ENCODE measurements at places on chromosomes 2 and 18. TPM values are rescaled to one million over a fixed set of nuclear protein-coding genes. Genes with fewer than 3 reads are reported as not detected.

DNA sequence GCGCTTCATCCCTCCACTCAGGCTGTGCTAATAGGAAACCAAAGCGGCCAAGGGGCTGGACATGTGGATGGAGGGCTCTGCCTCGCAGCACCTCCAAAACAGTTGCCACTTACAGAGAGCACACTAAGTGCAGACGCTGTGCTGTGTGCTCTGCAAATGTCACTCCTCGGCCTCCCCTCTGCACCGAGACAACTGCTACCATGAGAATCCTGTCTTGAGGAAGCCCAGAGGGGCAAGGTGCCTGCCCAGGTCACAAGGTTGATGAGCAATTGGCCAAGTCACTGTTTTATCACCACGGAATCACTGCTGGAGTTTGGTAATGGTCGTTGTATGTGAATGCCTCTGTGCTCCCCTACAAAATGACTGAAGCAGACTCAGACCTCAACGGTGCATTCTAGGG is 132.2 kb downstream of the SEPTIN10 start:
- H3K27ac ChIP-seq, result no peak overlapping the region
- no peak overlapping the region for H3K4me3 ChIP-seq
- H3K4me1 ChIP-seq, result no peaks in the 10 kb centered on the region
- no peaks in the 10 kb centered on the region for H3K36me3 ChIP-seq

ECEL1 gene
- 1.8 TPM for total RNA-seq

DNA sequence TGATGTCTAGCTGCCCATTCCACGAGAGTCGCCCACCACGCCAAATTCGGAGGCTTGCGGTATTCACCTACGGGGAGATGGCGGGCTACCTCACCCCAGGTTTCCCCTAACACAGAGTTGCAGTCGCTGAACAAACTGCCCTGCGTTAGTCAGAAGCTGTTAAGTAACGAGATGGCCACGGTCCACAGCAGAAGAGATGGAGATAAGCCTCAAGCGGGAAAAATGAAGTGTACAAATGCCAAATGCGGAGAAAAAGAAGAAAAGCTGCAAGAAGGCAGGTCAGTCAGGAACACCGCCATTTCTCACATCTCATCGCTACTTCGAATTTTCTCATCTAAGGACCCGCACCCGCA is 425 bp downstream of the ASB3 start:
- peaks cover 9% of the 10 kb centered on the region for H3K36me3 ChIP-seq
- peak; percentile 48 for DNase-seq
- H3K27ac ChIP-seq, result peak overlapping the region; percentile 21
- peak overlapping the region; percentile 99 for H3K4me3 ChIP-seq
- H3K27me3 ChIP-seq, result no peaks in the 10 kb centered on the region

DNA sequence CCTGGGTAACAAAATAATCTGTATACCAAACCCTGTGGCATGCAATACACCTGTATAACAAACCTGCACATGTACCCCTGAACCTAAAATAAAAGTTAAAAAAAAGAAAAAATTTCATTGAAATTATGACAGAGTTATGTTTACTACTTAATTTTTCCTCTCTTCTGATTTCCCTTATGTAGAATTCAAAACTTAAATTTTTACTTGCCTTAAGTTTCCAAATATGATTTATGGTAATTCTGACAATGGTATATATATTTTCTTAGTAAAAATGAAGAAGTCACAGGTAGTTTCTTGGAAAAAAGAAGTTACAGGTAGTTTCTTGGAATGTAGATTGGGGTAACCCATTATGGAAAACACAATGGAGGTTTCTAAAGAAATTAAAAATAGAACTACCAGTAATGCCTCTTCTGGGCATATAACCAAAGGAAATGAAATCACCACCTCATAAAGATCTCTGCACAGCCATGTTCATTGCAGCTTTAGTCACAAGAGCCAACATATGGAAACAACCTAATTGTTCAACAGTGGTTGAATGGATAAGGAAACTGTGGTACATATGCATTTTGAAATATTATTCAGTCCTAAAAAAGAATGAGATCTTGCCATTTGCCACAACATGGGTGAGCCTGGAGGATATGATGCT is 164.9 kb downstream of the BABAM2 start:
- H3K4me1 ChIP-seq, result peaks cover 36% of the 10 kb centered on the region
- H3K27me3 ChIP-seq, result no peaks in the 10 kb centered on the region
- peak overlapping the region; percentile 72 for H3K27ac ChIP-seq
- no peak for DNase-seq
- H3K36me3 ChIP-seq, result peaks cover 14% of the 10 kb centered on the region

GRCh38 chr2:30164131-30164925 is 17.5 kb downstream of the YPEL5 start:
- no peak overlapping the region for H3K27ac ChIP-seq
- H3K36me3 ChIP-seq, result no peaks in the 10 kb centered on the region
- peaks cover 14% of the 10 kb centered on the region for H3K4me1 ChIP-seq
- DNase-seq, result no peak
- H3K4me3 ChIP-seq, result no peak overlapping the region
- no peaks in the 10 kb centered on the region for H3K27me3 ChIP-seq

DNA sequence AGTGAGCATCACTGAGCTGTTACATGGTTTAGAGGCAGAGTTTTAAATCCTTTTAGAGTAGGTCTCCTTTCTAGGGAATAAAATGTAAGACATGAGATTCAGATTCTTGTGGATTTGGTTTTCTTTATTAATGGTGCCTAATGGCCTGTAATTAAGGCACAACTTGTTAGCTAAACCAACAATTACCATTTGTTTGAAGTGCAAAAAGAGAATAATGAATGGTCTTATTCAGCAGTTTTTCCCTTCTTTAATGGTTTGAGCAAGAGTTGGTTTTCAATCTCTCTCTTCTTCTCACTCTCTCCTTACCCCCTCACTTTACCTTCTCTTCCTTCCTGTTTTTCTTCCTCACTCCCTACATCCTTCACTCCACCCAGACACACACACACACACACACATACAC is 312.2 kb upstream of the TRIB2 start:
- no peaks in the 10 kb centered on the region for H3K27me3 ChIP-seq
- H3K27ac ChIP-seq, result no peak overlapping the region
- H3K4me1 ChIP-seq, result no peaks in the 10 kb centered on the region

GRCh38 chr18:64017870-64018269 is 48.0 kb downstream of the SERPINB8 start:
- no peak for DNase-seq
- peaks cover 13% of the 10 kb centered on the region for H3K27me3 ChIP-seq
- no peak overlapping the region for H3K27ac ChIP-seq
- no peaks in the 10 kb centered on the region for H3K4me1 ChIP-seq
- H3K4me3 ChIP-seq, result no peak overlapping the region

DNA sequence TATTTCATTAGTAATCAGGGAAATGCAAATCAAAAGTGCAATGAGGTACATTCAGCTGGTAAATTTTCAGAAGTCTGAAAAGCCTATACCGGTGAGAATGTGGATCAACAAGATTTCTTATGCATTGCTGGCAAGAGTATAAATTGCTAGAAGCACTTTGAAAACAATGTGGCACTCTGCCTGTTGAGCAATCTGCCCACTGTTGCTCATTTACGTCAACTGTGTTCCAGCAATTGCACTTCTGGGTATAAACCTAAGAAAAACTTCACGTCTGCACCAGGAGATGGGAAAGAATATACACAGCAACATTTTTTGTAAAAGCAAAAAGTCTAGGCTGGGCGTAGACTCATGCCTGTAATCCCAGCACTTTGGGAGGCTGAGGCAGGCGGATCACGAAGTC is 40.8 kb downstream of the MTERF4 start:
- H3K4me3 ChIP-seq, result no peak overlapping the region
- no peaks in the 10 kb centered on the region for H3K27me3 ChIP-seq
- H3K4me1 ChIP-seq, result no peaks in the 10 kb centered on the region
- no peaks in the 10 kb centered on the region for H3K36me3 ChIP-seq
- no peak overlapping the region for H3K27ac ChIP-seq

DNA sequence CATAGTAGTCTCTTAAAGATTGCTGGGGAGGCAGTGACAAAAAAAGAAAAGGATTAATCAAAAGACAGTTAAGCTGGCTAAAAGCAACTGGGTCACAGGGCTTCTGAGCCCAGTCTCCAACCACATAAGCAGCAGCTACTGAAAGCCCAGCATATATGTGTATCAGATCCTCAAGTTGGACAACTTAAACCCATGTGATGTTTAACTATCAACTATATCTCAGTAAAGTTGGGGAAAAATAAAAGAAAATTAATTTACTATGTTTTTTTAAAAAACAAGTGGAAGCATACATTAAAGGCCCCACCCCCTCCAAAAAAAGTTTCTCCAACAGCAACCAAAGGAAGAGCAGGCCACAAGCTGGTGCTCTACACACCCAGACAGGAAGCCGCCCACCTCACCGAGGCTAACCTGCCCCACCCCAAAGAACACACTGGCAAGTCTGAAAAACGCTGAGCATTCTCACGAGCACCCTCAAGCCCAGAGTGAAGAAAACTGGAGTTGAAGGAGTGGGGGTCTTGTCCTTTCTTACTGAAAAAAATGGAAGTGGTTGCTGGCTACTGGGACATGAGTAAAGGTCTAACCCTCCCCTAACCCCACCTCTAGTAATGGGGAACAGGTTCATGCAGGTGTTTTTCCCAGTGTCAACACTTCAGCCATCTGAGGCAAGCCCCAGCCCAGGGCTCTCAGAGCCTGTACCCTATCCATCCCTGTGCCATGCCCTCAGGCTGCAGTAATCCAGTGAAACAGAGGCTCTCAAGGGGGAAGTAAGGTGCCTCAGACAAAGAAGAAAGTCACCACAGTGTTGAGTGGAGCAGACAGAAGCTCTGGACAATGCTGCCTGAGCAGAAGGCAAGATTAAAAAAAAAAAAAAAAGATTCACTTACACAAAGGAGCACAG is 106.3 kb downstream of the GYPC start:
- peak overlapping the region; percentile 74 for H3K27ac ChIP-seq
- peak; percentile 64 for DNase-seq
- no peaks in the 10 kb centered on the region for H3K27me3 ChIP-seq
- H3K4me3 ChIP-seq, result peak overlapping the region; percentile 66
- H3K4me1 ChIP-seq, result peaks cover 57% of the 10 kb centered on the region
- H3K36me3 ChIP-seq, result no peaks in the 10 kb centered on the region

SH2D6 gene
- 3.2 TPM for total RNA-seq

TXNDC2 gene
- not detected for total RNA-seq

BZW1 gene
- total RNA-seq, result 495 TPM

DNA sequence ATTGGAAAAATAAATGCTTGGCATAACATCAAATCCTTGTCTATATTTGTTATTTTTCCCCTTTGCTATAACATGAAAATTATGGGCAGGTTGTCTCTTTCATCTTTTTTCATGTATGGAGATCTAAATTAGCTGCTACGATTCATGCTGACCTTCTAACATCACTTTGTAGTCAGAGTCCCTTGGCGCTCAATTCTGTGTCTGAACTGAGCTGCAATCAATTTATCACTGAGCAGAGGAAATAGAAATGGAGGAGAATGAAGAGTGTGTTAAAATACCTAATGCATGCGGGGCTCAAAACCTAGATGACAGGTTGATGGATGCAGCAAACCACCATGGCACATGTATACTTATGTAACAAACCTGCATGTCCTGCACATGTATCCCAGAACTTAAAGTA is 168.9 kb downstream of the CDH7 start:
- no peak for DNase-seq
- H3K27ac ChIP-seq, result no peak overlapping the region
- no peaks in the 10 kb centered on the region for H3K27me3 ChIP-seq
- no peaks in the 10 kb centered on the region for H3K4me1 ChIP-seq

CPO gene
- total RNA-seq, result 0.21 TPM

DNA sequence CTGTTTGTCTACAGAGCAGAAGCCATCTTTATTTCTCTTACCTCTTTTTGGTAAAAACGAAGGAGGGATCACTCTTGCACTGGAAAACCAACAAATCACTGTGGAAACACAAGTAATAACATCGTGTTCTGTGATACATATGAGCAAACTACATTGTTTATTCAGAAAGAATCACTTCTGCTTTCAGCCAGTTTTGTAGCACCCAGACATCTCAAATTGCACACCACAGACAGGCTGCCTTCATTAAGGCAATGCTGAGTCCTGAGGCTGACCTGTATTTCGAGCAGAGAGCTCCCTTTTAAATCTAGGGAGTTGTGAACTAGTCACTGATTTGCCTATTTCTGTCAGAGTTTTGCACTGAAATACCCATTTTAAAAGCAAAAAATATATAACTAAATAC is 1003.2 kb upstream of the FAM98A start:
- no peaks in the 10 kb centered on the region for H3K4me1 ChIP-seq
- no peaks in the 10 kb centered on the region for H3K36me3 ChIP-seq
- no peak overlapping the region for H3K4me3 ChIP-seq

DNA sequence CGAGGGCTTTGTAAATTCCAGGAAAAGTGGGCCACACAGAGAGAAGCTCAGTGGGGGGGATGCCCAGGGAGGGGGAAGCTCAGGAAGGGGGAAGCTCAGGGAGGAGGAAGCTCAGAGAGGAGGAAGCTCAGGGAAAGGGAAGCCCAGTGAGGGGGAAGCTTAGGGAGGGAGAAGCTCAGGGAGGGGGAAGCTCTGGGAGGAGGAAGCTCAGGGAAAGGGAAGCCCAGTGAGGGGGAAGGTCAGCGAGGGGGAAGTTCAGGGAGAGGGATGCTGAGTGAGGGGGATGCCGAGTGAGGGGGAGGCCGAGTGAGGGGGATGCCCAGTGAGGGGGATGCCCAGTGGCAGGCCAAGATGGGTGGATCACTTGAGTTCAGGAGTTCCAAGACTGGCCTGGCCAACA is 821 bp upstream of the CHRNG start:
- no peak overlapping the region for H3K27ac ChIP-seq
- no peaks in the 10 kb centered on the region for H3K36me3 ChIP-seq
- no peak for DNase-seq
- H3K4me1 ChIP-seq, result peaks cover 5% of the 10 kb centered on the region

- H3K4me3 ChIP-seq, result no peak overlapping the region
- peaks cover 3% of the 10 kb centered on the region for H3K36me3 ChIP-seq
- DNase-seq, result no peak
- H3K27ac ChIP-seq, result no peak overlapping the region
- no peaks in the 10 kb centered on the region for H3K4me1 ChIP-seq
- no peaks in the 10 kb centered on the region for H3K27me3 ChIP-seq
These were observed 37.4 kb upstream of the NOL4 start for GRCh38 chr18:34261865-34262780.

- no peak for DNase-seq
- no peaks in the 10 kb centered on the region for H3K4me1 ChIP-seq
- H3K27ac ChIP-seq, result no peak overlapping the region
- peaks cover 2% of the 10 kb centered on the region for H3K27me3 ChIP-seq
- no peaks in the 10 kb centered on the region for H3K36me3 ChIP-seq
- H3K4me3 ChIP-seq, result no peak overlapping the region
These were observed 57.6 kb downstream of the APOB start for GRCh38 chr2:20986024-20986939.

- H3K27me3 ChIP-seq, result peaks cover 31% of the 10 kb centered on the region
- H3K4me1 ChIP-seq, result no peaks in the 10 kb centered on the region
- no peak for DNase-seq
These were observed 90.0 kb downstream of the ZCCHC2 start for GRCh38 chr18:62612776-62613175.

- no peaks in the 10 kb centered on the region for H3K27me3 ChIP-seq
- peaks cover 6% of the 10 kb centered on the region for H3K4me1 ChIP-seq
- no peaks in the 10 kb centered on the region for H3K36me3 ChIP-seq
- H3K27ac ChIP-seq, result peak overlapping the region; percentile 87
These were observed 213.3 kb downstream of the NAPG start for GRCh38 chr18:10739152-10739551.

ANKRD30BL gene
- not detected for total RNA-seq

GULP1 gene
- not detected for total RNA-seq

- H3K27me3 ChIP-seq, result peaks cover 5% of the 10 kb centered on the region
- no peak overlapping the region for H3K27ac ChIP-seq
These were observed 68.3 kb upstream of the PPM1B start for GRCh38 chr2:44100351-44100750.

- H3K27ac ChIP-seq, result no peak overlapping the region
- no peak for DNase-seq
- peaks cover 7% of the 10 kb centered on the region for H3K27me3 ChIP-seq
- no peaks in the 10 kb centered on the region for H3K4me1 ChIP-seq
- no peak overlapping the region for H3K4me3 ChIP-seq
These were observed 15.6 kb upstream of the ASAP2 start for GRCh38 chr2:9191041-9191481.

Data from activated T-cell treated with anti-CD3 and anti-CD28 coated beads, Interleukin-2, amount 50 U/mL, for 72 hours (primary cell).